ENCODE measurements at places on chromosomes 12 and 14.

DNA sequence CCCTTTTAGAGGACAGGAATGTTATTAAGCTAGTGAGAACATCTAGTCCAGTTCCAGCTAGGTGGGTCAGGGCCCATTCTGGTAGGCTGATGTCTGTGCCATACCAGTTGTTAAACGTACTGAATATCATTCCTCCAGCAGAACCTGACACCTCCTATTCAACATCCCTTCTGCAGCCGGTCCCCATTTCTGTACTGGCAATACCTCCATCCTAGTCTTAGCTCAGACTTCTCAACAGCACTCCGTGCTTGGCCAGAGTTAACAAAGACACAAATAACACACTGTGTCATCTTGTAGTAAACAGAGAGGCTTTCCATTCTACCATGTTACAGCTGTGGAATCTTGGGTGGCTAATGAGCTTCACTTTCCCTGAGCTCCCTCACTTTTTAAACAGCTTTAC, 94.3 kb upstream of the PDE3A start:
- DNase-seq: no peak

DNA sequence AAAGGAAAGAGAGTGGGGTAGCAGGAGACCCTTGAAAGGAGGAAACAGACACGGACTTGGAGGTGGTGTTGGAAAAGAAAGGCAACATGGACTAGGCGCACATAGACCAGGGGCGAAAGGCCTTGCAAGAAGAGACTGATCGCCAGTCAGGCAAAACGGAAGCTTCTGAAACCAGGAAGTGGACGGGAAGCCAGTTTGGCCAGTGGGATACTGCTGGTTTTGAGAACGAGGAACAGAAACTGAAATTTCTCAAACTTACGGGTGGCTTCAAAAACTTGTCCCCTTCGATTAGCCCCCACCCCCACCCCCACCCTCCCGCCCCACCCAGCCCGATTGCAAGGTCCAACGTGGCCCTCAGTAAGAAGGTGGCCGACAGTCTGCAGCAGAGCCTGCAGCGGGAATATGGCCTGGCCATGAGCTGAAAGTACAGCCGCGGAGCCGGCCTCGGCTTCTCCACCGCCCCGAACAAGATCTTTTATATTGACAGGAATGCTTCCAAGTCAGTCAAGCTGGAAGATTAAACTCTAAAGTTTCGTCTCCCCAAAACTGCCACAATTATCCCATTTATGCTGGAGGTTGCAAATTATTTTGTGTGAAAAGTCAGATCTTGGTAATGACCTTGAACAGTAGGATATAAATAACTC, 364.7 kb downstream of the BCAT1 start:
- DNase-seq: no peak

- DNase-seq: no peak
Observed at GRCh38 chr12:118325081-118325480, 47.6 kb downstream of the TAOK3 start.

DNA sequence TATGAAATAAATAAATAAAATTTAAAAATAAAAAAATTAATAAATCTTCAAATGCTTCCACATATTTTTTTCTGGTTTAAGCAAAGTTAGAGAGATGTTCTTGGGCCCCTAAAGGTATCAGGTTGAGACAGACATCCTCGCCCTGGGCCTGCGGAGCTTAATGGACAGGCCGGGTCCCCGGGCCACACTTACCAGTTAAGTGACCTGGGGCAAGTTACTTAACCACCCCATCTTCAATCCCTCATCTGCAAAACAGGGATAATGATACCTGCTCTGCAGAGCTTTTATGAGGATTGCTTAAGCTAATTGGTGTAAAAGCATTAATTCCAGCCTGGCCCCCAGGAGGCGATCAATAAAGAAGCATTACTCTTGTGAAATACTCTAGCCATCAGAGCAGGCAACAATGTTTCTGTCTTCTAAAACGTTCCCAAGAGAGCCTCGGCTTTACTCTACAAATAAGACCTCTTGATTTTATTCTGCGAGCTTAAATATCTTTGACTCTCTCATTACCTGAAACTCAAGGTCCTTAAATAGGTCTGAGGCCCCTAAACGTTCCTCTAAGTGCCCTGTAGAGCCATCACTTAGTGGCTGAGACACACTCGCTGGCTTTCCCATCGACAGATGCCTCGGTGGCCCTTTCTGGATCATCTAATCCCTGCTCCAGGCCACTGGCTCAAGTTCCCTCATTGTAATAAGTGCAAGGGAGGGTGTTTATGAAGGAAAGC, 81.1 kb upstream of the DIO3 start:
- no peak for DNase-seq

DNA sequence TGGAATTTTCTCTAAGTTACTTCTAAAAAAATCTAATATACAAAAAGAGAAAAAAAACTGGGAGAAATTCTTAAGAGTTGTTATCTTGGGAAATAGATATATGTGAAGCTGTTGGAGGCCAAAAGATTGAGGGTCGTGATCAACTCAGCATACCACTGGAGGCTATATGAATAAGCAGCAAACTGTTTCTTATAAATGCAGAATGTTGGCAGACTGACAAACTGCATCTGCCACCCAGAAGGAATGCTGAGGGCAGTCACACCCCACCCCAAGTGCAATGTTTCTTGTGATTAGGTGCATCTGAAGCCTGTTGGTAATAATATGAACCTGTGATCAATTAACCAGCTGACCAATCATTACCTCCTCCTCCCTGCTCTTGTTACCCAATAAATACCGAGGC, 818.6 kb upstream of the MGAT4C start:
- no peak for DNase-seq

- DNase-seq: no peak
Observed at GRCh38 chr12:56253091-56253490, 5.1 kb downstream of the ANKRD52 start.

DNA sequence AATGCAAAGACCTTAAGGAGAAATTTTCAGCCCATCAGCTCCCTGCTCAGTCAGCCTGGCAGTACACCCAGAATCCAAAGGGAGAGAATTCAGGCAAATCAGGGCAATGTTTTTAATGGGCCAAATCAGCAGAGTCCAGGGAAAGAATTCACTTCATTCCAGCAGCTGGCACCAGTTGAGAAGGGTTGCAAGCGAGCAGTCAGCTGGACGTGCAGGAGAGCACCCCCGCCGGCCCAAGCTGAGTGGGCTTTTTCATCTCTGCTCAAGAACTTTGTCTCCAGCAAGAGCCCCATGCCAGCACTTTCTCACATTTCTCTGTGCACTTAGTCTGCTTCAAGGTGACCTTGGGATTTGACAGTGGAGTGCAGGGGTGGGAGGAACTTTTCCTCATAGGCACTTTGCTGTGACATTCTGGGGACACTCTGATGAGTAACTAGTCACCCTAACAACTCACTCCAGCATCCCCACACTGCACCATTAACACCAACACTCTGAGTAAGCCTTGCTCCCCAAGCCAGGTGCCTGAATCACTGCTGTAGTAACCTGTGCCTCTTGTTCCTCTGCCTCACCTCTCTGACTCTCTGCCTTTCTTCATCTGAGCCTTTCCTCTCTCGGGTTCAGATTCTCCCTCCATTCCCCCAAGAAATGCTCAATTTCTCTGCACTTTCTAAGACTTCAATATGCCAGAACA, 2.2 kb downstream of the ENDOU start:
- DNase-seq: no peak

GRCh38 chr14:29953501-29953900, 25.9 kb upstream of the PRKD1 start:
- no peak for DNase-seq

DNA sequence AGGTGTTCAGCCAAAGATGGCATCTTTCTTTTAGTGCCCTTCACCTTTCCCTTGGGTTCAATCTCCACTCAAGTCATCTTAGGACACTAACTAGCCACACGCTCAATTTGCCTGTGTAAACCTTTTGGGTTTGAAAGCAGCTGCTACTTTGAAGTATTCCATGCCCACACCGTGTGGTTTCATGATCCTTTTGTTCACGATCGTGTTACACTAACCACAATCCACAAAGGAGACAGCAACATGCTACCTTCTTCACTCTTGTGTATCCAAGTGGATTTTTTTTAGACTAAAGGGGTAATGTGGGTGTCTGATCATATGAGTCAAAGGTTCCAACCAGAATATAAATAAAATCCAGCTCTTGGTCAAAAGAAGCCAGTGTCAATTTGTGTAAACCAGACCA, 122.7 kb upstream of the FAR2 start:
- DNase-seq: no peak

DNA sequence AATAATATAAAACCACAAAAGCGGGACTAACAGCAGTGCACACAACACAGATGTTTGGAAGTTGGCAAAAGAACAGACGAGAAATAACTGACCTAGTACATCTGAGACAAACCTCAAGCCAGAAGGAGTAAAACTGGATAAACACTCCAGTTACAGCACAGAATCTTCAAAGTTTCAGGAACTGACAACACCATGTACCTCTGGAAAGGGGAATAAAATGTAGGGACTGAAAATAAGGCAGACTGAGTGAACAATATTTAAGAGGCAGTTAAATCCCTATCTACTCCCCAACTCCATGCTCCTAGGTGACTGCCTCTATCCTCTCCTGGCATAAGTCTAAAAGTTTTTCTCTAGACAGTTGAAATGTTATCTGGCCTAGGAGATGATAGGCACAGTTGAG, 57.9 kb downstream of the ZFYVE21 start:
- no peak for DNase-seq

DNA sequence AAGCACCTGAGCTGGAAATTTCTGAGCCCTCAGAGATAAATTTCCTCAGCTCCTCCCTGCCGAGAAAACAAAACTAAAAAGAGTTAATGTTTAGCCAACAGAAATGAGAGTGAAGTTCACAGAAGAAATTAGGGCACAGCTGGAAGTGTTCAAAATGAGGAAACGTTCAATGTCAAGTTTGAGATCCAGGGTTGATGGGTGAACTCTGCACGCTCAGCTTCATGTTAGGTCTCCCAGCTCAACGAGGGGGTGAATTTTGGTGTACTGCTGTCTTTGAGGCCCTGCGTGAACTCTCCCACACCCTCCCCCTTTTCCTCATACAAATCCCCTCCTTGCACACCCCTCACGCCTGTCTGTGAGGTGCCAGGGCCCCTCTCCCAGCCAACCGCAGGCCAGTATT, 13.3 kb upstream of the OAS3 start:
- DNase-seq: no peak

GRCh38 chr12:57579677-57580465, 11.1 kb upstream of the PIP4K2C start:
- DNase-seq: no peak

GRCh38 chr14:62322216-62322615, 560.0 kb downstream of the SNAPC1 start:
- DNase-seq: no peak

All from smooth muscle cell of the brain vasculature (primary cell).